Tibial nerve (tissue), 4 donors: ENCODE measurements at places on chromosomes 3 and 15. TPM values are rescaled to one million over a fixed set of nuclear protein-coding genes. Genes with fewer than 3 reads are reported as not detected.

COL6A5 gene
- not detected for total RNA-seq

SCAANT1 gene
- total RNA-seq, result not detected

RGMA gene
- total RNA-seq, result 33.0 TPM

C3orf49 gene
- total RNA-seq, result not detected

GOLGA8B gene
- total RNA-seq, result 144 TPM

ACSBG1 gene
- total RNA-seq, result not detected

EFCC1 gene
- total RNA-seq, result 1.9 TPM

SPINT1 gene
- total RNA-seq, result 12.0 TPM

OR5K1 gene
- not detected for total RNA-seq

- H3K36me3 ChIP-seq, result no peaks in the 10 kb centered on the region
- H3K27me3 ChIP-seq, result no peaks in the 10 kb centered on the region
- no peak for DNase-seq
- no peak overlapping the region for H3K27ac ChIP-seq
- H3K4me3 ChIP-seq, result no peak overlapping the region
- H3K4me1 ChIP-seq, result no peaks in the 10 kb centered on the region
Measured at GRCh38 chr3:68004091-68004490, 349.7 kb upstream of the SUCLG2 start.

DNA sequence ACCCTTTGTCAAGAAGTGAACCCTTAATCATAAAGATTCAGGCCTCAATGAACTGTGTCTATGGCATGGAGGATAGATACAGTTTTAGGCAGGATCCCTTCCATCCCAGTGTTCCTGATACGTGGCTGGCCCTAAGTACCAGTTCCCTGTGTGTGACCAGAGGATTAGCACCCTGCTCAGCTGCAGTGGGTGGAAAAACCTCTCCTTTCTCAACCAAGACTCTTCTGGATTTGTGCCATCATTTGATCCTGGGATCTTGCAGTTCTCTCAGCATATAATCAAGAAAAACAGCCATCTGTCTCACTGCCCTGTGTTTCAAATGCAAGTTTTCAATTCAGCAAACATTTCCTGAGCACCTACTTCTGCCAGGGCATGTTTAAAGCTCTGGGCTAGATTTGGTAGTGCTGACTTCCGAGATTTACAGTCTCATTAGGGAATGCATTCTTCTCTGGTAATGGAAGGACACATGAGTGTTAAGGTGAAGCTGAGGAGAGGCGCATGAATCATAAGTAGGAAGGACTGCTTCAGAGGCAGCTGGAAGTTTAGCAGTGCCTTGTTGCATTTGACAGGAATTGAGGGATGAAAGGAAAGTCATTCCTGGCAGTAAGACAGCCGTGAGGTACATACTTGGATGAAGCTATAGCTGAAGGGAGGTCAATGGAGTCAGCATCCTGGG is 388.3 kb downstream of the MFSD1 start:
- DNase-seq, result no peak
- no peak overlapping the region for H3K27ac ChIP-seq
- no peaks in the 10 kb centered on the region for H3K36me3 ChIP-seq
- H3K27me3 ChIP-seq, result no peaks in the 10 kb centered on the region
- no peak overlapping the region for H3K4me3 ChIP-seq
- no peaks in the 10 kb centered on the region for H3K4me1 ChIP-seq

- H3K4me1 ChIP-seq, result no peaks in the 10 kb centered on the region
- peak overlapping the region; percentile 76 for H3K27ac ChIP-seq
- no peaks in the 10 kb centered on the region for H3K27me3 ChIP-seq
- peak overlapping the region; percentile 43 for H3K4me3 ChIP-seq
- H3K36me3 ChIP-seq, result no peaks in the 10 kb centered on the region
Measured at GRCh38 chr3:112086875-112087524, 811 bp downstream of the C3orf52 start.

GRCh38 chr3:186235554-186235953 is 126.5 kb downstream of the DGKG start:
- H3K4me3 ChIP-seq, result no peak overlapping the region
- no peaks in the 10 kb centered on the region for H3K36me3 ChIP-seq
- no peaks in the 10 kb centered on the region for H3K4me1 ChIP-seq
- no peak for DNase-seq
- H3K27ac ChIP-seq, result no peak overlapping the region
- no peaks in the 10 kb centered on the region for H3K27me3 ChIP-seq

- no peaks in the 10 kb centered on the region for H3K36me3 ChIP-seq
- H3K27me3 ChIP-seq, result no peaks in the 10 kb centered on the region
- no peak overlapping the region for H3K27ac ChIP-seq
- H3K4me3 ChIP-seq, result no peak overlapping the region
Measured at GRCh38 chr3:37492977-37493471, 318.6 kb upstream of the LRRFIP2 start.

GRCh38 chr3:133926736-133927539 is 31.3 kb upstream of the RAB6B start:
- H3K27me3 ChIP-seq, result no peaks in the 10 kb centered on the region
- no peak overlapping the region for H3K27ac ChIP-seq
- no peaks in the 10 kb centered on the region for H3K4me1 ChIP-seq
- no peaks in the 10 kb centered on the region for H3K36me3 ChIP-seq
- no peak for DNase-seq

DNA sequence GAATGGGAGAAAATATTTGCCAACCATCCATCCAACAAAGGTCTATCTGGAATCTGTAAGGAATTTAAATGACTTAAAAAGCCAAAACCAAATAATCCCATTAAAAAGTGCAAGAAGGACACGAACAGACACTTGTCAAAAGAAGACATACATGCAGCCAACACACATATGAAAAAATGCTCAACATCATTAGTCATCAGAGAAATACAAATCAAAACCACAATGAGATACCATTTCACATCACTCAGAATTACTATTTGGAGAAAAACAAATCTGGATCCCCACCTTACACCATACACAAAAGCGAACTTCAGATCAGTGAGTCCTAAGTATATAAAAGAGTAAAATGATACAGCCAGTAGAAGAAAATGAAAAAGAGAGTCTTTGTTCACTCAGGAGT is 58.6 kb upstream of the MNS1 start:
- no peaks in the 10 kb centered on the region for H3K27me3 ChIP-seq
- H3K36me3 ChIP-seq, result no peaks in the 10 kb centered on the region
- H3K4me1 ChIP-seq, result no peaks in the 10 kb centered on the region
- no peak overlapping the region for H3K27ac ChIP-seq

- peaks cover 25% of the 10 kb centered on the region for H3K4me1 ChIP-seq
- no peak for DNase-seq
- H3K27me3 ChIP-seq, result no peaks in the 10 kb centered on the region
- peak overlapping the region; percentile 51 for H3K27ac ChIP-seq
- H3K4me3 ChIP-seq, result no peak overlapping the region
Measured at GRCh38 chr3:114376516-114377185, 82.8 kb downstream of the TIGIT start.

GRCh38 chr3:12300137-12300536 is 11.3 kb downstream of the PPARG start:
- no peaks in the 10 kb centered on the region for H3K27me3 ChIP-seq
- no peak overlapping the region for H3K4me3 ChIP-seq
- H3K36me3 ChIP-seq, result no peaks in the 10 kb centered on the region

- H3K27me3 ChIP-seq, result no peaks in the 10 kb centered on the region
- H3K36me3 ChIP-seq, result no peaks in the 10 kb centered on the region
- no peak for DNase-seq
- no peak overlapping the region for H3K27ac ChIP-seq
Measured at GRCh38 chr15:72050700-72051099, 67.2 kb downstream of the MYO9A start.

GRCh38 chr3:32453346-32453745 is 49.3 kb downstream of the CMTM6 start:
- no peaks in the 10 kb centered on the region for H3K27me3 ChIP-seq
- no peak overlapping the region for H3K27ac ChIP-seq
- DNase-seq, result no peak
- H3K4me3 ChIP-seq, result no peak overlapping the region
- H3K4me1 ChIP-seq, result peaks cover 2% of the 10 kb centered on the region

GRCh38 chr15:45689616-45690015 is 54.8 kb downstream of the SQOR start:
- H3K27me3 ChIP-seq, result no peaks in the 10 kb centered on the region
- H3K4me1 ChIP-seq, result no peaks in the 10 kb centered on the region
- DNase-seq, result no peak
- no peak overlapping the region for H3K4me3 ChIP-seq

- no peak overlapping the region for H3K27ac ChIP-seq
- no peak for DNase-seq
- H3K4me3 ChIP-seq, result no peak overlapping the region
- H3K27me3 ChIP-seq, result no peaks in the 10 kb centered on the region
- H3K36me3 ChIP-seq, result no peaks in the 10 kb centered on the region
Measured at GRCh38 chr3:81837071-81837593, 75.7 kb upstream of the GBE1 start.

GRCh38 chr3:147582642-147583041 is 173.5 kb downstream of the ZIC1 start:
- no peaks in the 10 kb centered on the region for H3K27me3 ChIP-seq
- no peaks in the 10 kb centered on the region for H3K4me1 ChIP-seq
- no peak overlapping the region for H3K27ac ChIP-seq
- DNase-seq, result no peak
- no peak overlapping the region for H3K4me3 ChIP-seq
